Progenitor cell of endocrine pancreas (in vitro differentiated cells): ENCODE measurements at places on chromosomes 7 and 10. TPM values are rescaled to one million over a fixed set of nuclear protein-coding genes. Genes with fewer than 3 reads are reported as not detected.

DNA sequence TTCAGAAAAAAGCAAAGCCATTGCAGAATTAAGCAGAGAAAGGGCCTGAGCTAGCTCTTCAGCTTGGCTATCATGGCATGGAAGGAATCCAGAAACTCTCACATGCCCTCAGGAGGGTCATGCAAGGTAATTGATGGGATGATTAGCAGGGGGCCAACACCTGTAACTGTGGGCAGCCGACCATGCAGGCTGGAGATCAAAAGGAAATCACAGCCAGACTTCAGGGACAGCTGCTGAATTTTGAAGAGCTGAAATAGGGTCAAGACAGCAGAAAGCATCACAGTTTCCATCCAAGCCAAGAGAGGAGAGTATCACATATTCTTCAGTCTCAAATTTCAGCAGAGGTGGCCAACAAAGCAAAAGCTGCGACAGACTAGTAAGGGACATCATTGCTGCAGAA lies 239.6 kb upstream of the STEAP1 start:
- no peak overlapping the region for H3K27ac ChIP-seq
- no peak for DNase-seq
- H3K4me1 ChIP-seq = no peaks in the 10 kb centered on the region
- no peaks in the 10 kb centered on the region for H3K27me3 ChIP-seq
- H3K4me3 ChIP-seq = no peak overlapping the region
- no peaks in the 10 kb centered on the region for H3K36me3 ChIP-seq

GRCh38 chr7:146728611-146729010 lies 612.0 kb downstream of the CNTNAP2 start:
- H3K27me3 ChIP-seq = no peaks in the 10 kb centered on the region
- no peaks in the 10 kb centered on the region for H3K36me3 ChIP-seq
- H3K27ac ChIP-seq = no peak overlapping the region

- no peak overlapping the region for H3K4me3 ChIP-seq
- DNase-seq = no peak
- peaks cover 8% of the 10 kb centered on the region for H3K27me3 ChIP-seq
- H3K4me1 ChIP-seq = peaks cover 3% of the 10 kb centered on the region
Measured at GRCh38 chr7:22387583-22387982, 30.6 kb upstream of the RAPGEF5 start.

DNA sequence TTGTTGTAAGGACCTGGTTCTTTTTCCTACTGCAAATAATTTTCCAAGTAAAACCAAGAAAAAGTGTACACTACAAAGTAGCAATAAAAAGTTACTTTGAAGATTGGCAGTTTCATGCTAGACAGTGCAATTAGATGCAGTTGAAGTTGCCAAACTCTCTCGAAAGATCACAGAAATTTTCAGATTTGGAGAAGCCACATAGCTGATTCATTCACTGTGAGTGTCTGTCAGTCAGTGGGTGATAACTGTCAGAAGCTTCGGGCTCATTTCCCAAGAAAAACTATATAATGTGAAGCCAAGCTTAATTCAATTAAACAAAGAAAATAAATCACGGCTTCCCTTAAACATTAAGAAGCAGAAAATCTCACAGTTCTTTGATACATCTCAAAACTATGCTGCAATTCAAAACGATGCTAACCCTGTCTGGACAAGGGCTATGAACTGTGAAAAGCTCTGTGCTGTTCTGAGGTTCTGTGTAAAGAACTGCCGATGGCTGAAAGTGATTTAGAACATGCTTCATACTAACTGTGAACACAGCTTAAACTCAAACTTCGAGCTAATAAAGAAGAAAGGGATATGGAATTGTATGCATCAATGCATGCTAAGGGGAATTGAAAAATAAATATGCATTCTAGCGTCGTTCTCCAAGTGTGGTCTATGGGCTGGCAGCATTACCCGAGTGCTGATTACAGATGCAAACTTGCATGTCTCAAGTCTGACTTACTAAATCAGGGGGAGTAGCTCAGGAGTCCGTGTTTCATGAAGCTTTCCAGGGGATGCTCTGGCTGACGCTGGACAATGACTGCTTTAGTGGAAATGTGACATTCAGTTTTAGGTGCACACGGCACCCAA lies 557.4 kb downstream of the CALN1 start:
- no peaks in the 10 kb centered on the region for H3K4me1 ChIP-seq
- no peaks in the 10 kb centered on the region for H3K36me3 ChIP-seq
- no peak for DNase-seq
- H3K4me3 ChIP-seq = no peak overlapping the region

- DNase-seq = no peak
- H3K4me3 ChIP-seq = no peak overlapping the region
- peaks cover 17% of the 10 kb centered on the region for H3K27me3 ChIP-seq
- H3K27ac ChIP-seq = no peak overlapping the region
- H3K4me1 ChIP-seq = no peaks in the 10 kb centered on the region
Measured at GRCh38 chr10:126634911-126635310, 35.6 kb downstream of the C10orf90 start.

The GIMAP5 gene
- total RNA-seq = not detected in 2 replicates

- H3K4me1 ChIP-seq = no peaks in the 10 kb centered on the region
- no peaks in the 10 kb centered on the region for H3K36me3 ChIP-seq
- DNase-seq = no peak
Measured at GRCh38 chr7:113159746-113160339, 41.5 kb upstream of the SMIM30 start.

DNA sequence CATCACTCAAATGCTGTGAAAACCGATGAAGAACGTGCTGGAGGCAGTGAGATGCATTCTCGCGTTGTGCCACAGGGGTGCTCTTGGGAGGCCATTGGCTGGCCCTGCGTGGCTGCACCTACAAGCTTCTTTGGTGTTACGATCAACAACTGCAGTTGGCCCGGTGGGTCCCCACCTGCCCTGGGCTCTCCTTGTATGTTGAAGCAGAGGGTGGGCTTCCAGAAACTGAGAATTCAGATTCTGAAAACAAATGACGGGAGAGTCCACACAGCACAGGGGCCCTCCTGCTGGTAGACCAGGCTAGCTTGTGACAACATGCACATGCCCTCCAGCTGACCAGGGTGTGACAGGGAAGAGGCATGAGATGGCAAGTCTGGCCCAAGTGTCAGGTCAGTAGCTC lies 23.7 kb upstream of the DDC start:
- DNase-seq = no peak
- no peaks in the 10 kb centered on the region for H3K27me3 ChIP-seq
- peaks cover 17% of the 10 kb centered on the region for H3K4me1 ChIP-seq
- H3K4me3 ChIP-seq = no peak overlapping the region

- peaks cover 15% of the 10 kb centered on the region for H3K4me1 ChIP-seq
- no peak overlapping the region for H3K4me3 ChIP-seq
- H3K36me3 ChIP-seq = peaks cover 2% of the 10 kb centered on the region
- H3K27me3 ChIP-seq = no peaks in the 10 kb centered on the region
- no peak for DNase-seq
Measured at GRCh38 chr7:29843093-29843492, 36.8 kb downstream of the WIPF3 start.

GRCh38 chr10:101797403-101798059 lies 14.3 kb upstream of the NPM3 start:
- DNase-seq = no peak
- no peak overlapping the region for H3K27ac ChIP-seq
- no peak overlapping the region for H3K4me3 ChIP-seq

GRCh38 chr7:112020800-112021199 lies 185.4 kb downstream of the DOCK4 start:
- peaks cover 13% of the 10 kb centered on the region for H3K4me1 ChIP-seq
- no peaks in the 10 kb centered on the region for H3K27me3 ChIP-seq
- H3K27ac ChIP-seq = no peak overlapping the region

DNA sequence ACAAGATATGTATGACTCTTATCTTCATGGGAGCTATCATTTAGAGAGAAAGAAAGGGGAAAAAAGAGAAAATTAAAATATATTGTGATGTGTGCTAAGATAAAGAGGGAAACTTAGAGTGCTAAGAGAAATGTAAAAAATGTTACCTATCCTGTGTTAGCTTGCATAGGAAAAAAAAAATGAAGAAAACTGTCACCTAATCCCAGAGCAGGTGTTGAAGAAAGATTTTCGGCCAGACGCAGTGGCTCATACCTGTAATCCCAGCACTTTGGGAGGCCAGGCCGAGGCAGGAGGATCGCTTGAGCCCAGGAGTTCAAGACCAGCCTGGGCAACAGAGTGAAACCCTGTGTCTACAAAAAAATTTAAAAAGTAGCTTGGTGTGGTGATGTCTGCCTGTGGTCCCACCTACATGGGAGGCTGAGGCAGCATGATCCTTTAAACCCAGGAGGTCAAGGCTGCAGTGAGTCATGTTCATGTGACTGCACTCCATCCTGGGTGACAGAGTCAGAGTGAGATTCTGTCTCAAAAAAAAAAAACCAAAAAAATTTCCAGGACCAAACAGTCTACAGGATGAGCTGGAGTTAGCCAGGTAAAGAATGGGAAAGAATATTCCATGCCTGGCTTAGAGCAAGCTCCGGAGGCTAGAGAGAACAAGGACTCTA lies 2.4 kb upstream of the MKLN1 start:
- peaks cover 20% of the 10 kb centered on the region for H3K4me1 ChIP-seq
- no peak for DNase-seq
- no peak overlapping the region for H3K4me3 ChIP-seq
- no peaks in the 10 kb centered on the region for H3K36me3 ChIP-seq

DNA sequence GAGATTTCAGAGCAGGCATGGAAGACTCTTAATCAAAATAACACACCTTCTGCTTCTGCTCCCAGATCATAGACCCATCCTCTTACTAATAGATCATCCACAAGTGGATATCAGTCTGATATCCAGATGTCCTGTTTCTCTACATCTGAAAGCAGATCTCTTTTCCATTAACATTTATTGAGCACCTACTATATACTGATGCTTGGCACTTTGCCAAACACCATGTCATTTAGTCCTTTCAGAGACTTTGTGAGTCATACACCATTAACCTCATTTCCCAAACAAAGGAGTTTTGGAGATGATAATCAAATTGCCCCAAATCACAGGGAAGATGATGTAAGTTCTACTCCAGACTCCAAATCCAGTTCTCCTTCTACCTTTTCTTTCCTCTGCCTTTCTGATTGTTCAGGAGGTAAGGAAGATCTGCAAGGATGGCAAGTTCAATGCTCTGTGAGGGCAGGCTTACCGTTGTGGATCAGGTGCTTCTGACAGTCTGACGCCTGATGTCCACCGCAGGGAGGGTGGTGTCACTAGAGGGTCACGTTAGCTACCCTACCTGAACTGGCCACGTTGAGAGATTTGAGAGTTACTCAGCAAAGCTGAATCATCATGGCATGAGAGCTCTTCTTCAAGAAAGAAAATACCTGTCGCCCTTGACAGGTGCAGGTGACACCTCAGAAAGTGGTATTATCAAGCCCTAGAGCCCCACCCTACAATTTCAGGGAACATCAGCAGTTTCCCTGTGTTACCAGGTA lies 269.6 kb upstream of the ZMIZ1 start:
- no peak overlapping the region for H3K4me3 ChIP-seq
- H3K36me3 ChIP-seq = no peaks in the 10 kb centered on the region
- peaks cover 43% of the 10 kb centered on the region for H3K27me3 ChIP-seq
- DNase-seq = no peak

DNA sequence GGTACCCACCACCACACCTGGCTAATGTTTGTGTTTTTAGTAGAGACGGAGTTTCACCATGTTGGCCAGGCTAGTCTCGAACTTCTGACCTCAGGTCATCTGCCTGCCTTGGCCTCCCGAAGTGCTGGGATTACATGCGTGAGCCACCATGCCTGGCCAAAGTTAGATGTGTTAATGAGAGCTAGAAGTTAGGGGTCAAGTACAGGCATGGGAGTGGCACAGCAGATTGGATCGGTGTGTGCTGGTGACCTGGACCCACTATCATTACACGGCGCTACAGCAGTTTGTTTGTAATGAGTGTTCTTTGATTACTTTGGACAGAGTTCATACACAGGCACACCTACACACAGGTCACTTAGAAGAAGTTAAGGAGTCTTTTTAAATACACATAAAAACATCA lies 36.7 kb downstream of the DNAJB6 start:
- no peak overlapping the region for H3K4me3 ChIP-seq
- H3K4me1 ChIP-seq = peaks cover 8% of the 10 kb centered on the region
- H3K36me3 ChIP-seq = peaks cover 32% of the 10 kb centered on the region
- no peaks in the 10 kb centered on the region for H3K27me3 ChIP-seq
- H3K27ac ChIP-seq = peak overlapping the region; percentile 69

The TBX20 gene
- not detected in 2 replicates for total RNA-seq

DNA sequence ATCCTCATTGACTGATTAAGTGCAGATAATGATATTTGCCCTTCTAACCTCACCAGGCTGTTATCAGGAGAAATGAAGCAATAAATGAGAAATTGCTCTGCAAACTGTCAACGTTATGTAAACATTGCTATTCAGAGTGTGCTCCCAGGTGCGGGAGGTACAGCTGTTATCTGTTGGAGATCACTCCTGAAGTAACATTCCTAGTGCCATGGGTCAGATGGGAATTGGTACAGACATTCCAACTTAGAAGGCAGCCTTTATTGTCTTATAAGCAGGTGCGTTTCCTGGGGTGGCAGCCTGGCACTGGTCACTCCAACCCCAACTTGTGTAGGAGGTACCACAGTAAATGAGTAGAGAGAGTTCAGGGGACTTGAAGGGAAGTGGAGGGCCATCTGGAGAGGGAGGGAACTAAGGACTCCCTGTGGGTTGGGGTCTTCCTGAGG lies 36.8 kb downstream of the HK1 start:
- H3K4me3 ChIP-seq = peak overlapping the region; percentile 52
- peaks cover 8% of the 10 kb centered on the region for H3K27me3 ChIP-seq
- DNase-seq = no peak
- peak overlapping the region; percentile 53 for H3K27ac ChIP-seq
- no peaks in the 10 kb centered on the region for H3K36me3 ChIP-seq

- peaks cover 3% of the 10 kb centered on the region for H3K4me1 ChIP-seq
- H3K27me3 ChIP-seq = peaks cover 3% of the 10 kb centered on the region
- H3K4me3 ChIP-seq = no peak overlapping the region
- no peak overlapping the region for H3K27ac ChIP-seq
- H3K36me3 ChIP-seq = no peaks in the 10 kb centered on the region
Measured at GRCh38 chr7:15838265-15838664, 151.8 kb upstream of the MEOX2 start.

- no peaks in the 10 kb centered on the region for H3K27me3 ChIP-seq
- H3K4me1 ChIP-seq = no peaks in the 10 kb centered on the region
- H3K36me3 ChIP-seq = peaks cover 25% of the 10 kb centered on the region
- DNase-seq = no peak
- no peak overlapping the region for H3K4me3 ChIP-seq
Measured at GRCh38 chr10:21891439-21891838, 112.1 kb downstream of the DNAJC1 start.

The CTBP2 gene
- total RNA-seq = 182 and 183 TPM in 2 replicates

GRCh38 chr10:123421461-123421860 lies 244.7 kb upstream of the GPR26 start:
- no peak overlapping the region for H3K4me3 ChIP-seq
- H3K4me1 ChIP-seq = no peaks in the 10 kb centered on the region
- no peaks in the 10 kb centered on the region for H3K36me3 ChIP-seq
- H3K27me3 ChIP-seq = peaks cover 3% of the 10 kb centered on the region
- H3K27ac ChIP-seq = no peak overlapping the region

DNA sequence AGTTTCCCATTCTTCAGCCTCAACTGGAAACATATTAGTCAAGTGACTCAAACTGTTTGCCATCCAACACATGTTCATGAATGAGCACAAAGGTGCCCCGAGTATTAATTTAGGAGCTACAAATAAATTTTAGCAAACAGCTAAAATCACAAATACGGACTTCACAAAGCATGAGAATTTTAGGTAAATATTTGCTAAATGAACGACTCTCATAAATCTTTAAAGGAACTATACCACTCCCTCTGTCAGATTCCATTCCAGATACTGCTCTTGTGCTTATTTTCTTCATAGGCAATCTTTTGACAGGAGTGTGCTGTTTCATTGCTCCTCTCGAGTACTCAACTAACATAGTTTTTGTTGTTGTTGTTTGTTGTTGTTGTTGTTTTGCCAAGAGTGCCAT lies 330.9 kb downstream of the PARD3 start:
- H3K4me1 ChIP-seq = peaks cover 10% of the 10 kb centered on the region
- peak overlapping the region; percentile 2 for H3K27ac ChIP-seq
- H3K36me3 ChIP-seq = no peaks in the 10 kb centered on the region
- no peak overlapping the region for H3K4me3 ChIP-seq

The SPOCK2 gene
- 47.7 and 49.1 TPM in 2 replicates for total RNA-seq

The MKI67 gene
- total RNA-seq = 45.7 and 48.8 TPM in 2 replicates
